ENCODE measurements at places on chromosomes 2 and 18.

GRCh38 chr18:58960946-58961722, 96.5 kb downstream of the ZNF532 start:
- DNase-seq = no peak

- no peak for DNase-seq
Observed at GRCh38 chr18:9507565-9508088, 32.3 kb downstream of the RALBP1 start.

GRCh38 chr2:206189691-206190090, 30.0 kb downstream of the EEF1B2 start:
- no peak for DNase-seq

GRCh38 chr2:10369269-10370255, 66.9 kb downstream of the HPCAL1 start:
- DNase-seq = no peak

- no peak for DNase-seq
Observed at GRCh38 chr2:30334762-30335363, 103.5 kb downstream of the LBH start.

DNA sequence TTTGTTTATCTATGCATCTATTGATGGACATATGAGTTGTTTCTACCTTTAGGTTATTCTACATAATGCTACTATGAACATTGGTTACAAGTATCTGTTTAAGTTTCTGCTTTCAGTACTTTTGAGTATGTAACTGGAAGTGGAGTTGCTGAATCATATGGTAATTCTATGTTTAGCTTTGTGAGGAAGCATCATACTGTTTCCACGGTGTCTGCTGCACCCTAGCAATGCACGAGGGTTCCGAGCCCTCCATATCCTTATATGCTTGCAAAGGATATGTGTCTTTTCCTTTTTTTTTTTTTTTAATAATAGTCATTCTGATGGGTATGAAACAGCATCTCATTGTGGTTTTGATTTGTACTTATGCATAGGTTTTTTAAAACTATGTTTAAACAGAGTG, 83.7 kb downstream of the FMNL2 start:
- DNase-seq = no peak

- no peak for DNase-seq
Observed at GRCh38 chr18:46536215-46536874, 120.7 kb downstream of the LOXHD1 start.

DNA sequence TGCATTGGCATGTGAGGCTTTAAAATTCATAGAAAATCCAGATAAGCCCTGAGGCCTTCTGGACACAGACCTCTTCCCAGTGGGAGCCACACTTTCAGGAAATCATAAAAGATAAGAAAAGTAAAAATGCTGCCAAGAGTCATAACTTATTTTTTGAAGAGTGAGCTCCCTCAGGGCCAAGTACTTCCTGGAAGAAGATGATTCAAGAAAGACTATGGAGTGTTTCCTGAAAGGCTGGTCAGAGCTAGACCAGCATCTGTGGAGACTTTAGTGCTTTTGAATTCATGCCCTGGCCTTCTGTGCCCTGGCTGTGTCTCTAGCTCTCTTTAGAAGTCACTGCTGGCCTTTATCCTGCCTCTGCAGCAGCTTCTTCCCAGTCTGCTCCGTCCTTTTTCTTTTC, 6.4 kb upstream of the XDH start:
- no peak for DNase-seq

DNA sequence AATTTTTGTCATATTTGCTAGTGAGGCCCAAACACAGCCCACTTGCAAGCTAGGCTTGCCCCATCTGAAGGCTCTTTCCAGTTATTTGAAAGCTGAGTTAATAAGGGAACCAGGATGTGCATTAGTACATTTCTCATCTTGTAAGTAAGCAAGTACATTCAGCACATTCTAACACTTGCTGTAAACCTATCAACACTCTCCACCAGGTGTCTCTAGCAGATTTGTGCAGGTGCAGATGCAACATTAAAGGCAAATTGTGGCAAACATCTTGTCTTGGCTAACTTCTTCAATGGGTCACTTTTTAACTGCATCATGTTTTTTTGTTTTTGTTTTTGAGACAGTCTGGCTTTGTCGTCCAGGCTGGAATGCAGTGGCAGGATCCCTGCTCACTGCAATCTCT, 25.3 kb upstream of the MFSD6 start:
- DNase-seq = no peak

DNA sequence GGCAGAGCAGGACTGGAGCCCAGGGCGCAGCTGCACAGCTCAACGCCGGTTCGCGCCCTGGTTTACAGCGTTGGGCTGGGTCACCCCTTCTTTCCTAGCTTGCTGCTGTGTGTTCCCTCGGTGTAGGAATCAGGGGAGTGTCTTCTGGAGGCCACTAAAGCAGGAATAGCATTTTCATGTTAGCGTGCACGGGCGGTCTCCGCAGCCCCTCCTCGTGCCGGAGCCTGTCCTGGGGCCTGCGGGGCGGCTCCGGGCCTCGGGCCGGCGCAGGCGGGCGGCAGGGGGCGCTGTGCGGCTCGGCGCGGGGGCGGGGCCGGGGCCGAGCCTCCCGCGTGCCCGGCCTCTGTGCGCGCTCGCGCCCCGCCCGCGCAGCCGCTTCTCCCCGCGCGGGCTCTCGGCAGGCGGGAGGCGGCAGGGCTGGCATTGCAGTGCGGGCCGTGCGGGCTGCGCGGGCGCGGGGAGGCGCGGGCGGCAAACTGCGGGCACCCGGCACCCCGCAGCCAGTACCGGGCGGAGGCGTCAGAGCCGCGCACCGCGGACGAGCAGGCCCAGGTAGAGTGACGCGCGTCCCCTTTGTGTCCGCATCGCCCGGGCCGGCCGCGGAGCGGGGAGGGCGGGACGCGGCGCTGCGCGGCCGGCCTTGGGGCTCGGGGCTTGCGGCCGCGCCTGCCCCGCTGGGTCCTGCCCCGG, at the start of gene RNF144A:
TSS of gene RNF144A (plus strand) at position 342 of the 690 bp plus-strand sequence. CDS start 79,515 bp downstream, outside the sequence.
- DNase-seq = no peak

- DNase-seq = no peak
Observed at GRCh38 chr2:19109518-19109917, 248.9 kb downstream of the OSR1 start.

GRCh38 chr2:239329972-239330572, 70.7 kb downstream of the HDAC4 start:
- no peak for DNase-seq

DNA sequence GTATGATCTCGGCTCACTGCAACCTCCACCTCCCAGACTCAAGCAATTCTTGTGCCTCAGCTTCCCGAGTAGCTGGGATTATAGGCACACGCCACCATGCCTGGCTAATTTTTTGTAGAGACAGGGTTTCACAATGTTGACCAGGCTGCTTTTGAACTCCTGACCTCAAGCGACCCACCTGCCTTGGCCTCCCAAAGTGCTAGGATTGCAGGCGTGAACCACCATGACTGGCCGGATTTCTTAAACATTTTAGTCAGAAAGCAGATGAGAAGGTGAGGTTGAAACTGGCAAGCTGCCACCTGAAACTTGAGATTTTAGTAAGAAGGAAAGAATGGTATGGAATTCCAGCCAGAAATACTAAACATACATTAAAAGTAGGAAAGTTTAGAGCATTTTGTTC, 31.9 kb downstream of the KLHL23 start:
- DNase-seq = no peak

- DNase-seq = no peak
Observed at GRCh38 chr2:161379740-161380139, 36.4 kb upstream of the TBR1 start.

GRCh38 chr2:237980087-237980486, 13.3 kb downstream of the UBE2F start:
- DNase-seq = no peak

DNA sequence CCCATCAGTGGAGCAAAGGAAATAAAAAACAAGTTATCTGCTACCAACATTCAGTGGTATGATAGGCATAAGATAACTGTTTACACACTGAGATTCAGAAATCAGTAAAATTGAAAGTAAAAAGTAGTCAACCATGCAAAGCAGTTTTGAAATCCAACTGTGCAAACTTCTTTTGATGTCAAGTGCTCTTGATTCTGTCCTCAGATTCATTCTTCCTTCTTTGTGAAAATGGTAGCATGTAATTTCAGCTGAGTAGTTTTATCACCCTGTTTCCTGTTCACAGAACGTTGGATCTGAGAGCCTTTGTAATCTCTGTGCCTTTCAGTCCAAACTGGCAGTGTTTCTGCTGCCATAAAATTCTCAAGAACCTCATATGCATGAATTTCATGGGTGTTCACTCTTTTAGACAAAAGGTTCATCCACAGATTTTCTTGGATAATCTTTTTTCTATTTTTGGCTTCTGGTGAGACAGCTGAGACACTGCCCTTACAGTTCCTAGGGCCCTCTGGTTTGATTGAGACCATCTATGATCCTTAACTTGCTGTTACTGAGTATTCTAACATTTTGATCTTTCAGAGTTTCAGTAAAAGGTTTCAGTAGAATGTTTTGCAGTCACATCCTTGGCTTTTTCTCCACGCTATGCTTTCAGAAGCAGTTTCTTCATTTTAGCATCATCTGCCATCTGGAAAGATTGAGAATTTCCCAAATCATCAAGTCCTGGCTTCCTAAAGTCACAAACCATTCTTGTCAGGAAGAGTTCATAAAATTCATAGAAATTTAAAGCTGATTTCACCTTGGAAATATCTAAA, 272.3 kb upstream of the EPHA4 start:
- DNase-seq = no peak

DNA sequence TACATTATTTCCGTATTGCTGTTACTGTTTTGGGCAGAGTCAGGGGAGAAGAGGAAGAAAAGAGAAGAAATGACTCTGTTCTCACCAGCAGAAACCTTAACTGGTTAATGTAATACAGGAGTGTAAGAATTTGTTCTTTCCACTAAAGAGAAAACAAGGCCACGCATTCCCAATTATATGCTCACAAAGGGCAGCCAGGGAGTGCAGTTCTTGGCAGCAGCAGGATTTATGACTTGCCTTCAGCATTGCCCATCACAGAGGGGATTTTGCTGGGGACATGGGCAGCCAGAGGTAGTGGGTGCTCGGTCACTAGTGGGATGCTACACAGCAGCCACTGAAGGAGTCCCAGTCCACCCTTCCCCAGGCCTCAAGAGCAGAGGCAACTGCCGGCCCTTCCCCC, 18.4 kb downstream of the MREG start:
- DNase-seq = no peak

GRCh38 chr2:112485849-112486248, 3.9 kb downstream of the TTL start:
- no peak for DNase-seq

GRCh38 chr2:53067056-53067455, 700.5 kb upstream of the CHAC2 start:
- DNase-seq = no peak

DNA sequence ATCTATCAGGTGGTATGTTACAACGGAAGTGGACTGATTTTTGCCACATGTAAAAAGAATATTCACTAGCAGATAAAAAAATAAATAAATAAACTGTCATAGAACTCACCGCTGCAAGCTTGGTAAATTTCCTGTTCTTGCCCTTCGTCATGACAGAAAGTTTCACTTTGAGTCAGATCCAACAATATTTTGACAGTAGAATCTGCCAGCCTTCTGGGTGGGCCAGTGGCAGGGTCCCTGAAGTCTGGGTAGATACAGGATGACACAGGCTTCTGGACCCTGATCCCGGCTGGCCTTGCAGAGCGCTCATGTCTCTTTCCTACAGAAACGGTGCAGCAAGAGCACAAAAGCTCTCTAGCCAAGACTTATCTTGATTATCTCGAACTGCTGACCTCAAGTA, 97.8 kb upstream of the PMAIP1 start:
- DNase-seq = no peak

DNA sequence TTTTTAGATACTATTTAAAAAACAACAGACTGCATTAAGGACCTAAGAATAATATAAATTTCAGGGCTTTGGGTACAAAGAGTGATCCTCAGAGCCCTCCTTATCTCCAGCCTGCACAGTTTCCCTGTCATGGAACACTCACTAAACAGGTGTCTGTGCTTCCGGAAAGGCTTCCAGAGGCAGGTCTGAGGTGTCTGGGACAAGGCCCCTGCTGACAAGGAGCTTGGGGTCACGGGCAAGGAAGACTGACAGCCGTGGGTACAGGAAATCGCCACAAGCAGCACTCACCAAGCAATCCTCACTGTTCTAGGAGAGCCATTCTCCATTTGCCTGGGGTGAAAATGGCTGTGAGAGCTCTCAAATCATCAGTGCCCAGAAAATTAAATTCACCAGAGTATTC, 220.3 kb upstream of the PXDN start:
- DNase-seq = no peak

- DNase-seq = no peak
Observed at GRCh38 chr2:44866152-44866551, 75.3 kb upstream of the SIX3 start.

DNA sequence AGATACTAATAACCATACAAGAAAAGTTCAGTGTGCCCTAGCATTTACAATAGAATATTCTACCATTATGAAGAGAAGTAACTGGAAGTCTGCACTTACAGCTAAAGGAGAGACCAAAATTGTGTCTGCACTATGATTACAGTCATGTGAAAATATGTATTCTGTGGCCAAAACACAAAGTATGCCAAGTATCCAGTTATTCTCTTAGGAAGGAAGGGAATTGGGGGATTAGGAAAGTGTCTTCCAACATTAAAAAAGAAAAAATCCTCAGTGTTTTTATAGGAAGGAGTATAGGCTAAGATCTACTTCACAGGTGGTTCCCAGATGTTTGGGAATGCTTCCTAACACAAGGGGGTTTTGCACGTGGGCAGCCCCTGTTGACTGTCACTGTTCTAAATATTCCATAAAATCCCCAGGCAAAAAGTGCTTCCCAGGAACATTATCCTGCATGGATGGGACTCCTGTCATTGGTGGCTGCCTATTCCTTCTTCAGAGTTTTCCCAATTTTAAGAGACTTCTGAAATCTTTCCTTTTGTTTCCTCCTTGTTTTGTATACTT, 180.2 kb upstream of the KLHL29 start:
- DNase-seq = no peak

GRCh38 chr18:70195852-70196434, 9.5 kb downstream of the RTTN start:
- no peak for DNase-seq

- no peak for DNase-seq
Observed at GRCh38 chr2:42846026-42846425, 53.6 kb upstream of the HAAO start.

All from RWPE2 (cell line).